Upper lobe of right lung (tissue), 1 donor: ENCODE measurements at places on chromosomes 13 and 19. TPM values are rescaled to one million over a fixed set of nuclear protein-coding genes. Genes with fewer than 3 reads are reported as not detected.

The PLPP2 gene
- total RNA-seq, result 5.7 TPM

The WDR87 gene
- not detected for total RNA-seq

The SPINT2 gene
- 231 TPM for total RNA-seq

The NLRP7 gene
- not detected for total RNA-seq

DNA sequence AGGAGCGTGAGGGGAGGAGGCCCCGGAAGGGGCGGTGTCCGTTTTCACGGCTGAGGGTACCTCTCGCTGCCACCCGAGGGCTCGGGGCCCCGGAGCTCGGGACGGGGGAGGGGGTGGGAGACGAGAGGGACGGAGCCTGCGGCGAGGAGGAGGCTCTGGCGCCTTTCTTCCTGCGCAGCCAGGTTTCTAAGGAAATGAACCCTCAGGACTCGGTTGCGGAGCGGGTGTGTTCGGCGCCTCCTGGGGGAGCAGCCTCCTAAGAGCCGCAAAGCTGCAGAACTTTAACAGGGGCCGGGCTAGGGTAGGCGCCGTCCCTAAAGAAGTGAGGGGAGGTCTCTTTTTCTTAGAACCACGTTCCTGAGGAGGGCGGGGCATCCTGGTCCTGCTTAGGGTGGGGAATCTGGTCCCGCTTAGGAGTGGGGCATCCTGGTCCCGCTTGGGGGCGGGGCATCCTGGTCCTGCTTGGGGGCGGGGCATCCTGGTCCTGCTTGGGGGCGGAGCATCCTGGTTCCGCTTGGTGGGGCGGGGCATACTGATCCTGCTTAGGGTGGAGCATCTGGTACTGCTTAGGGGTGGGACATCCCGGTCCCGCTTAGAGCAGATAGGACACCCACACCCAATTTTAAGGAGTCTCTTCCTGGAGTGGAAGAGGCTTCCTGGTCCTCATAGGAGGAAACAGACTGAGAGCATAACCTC, 6.2 kb downstream of the SYT5 start:
- no peak overlapping the region for H3K27ac ChIP-seq
- no peaks in the 10 kb centered on the region for H3K4me1 ChIP-seq
- H3K4me3 ChIP-seq, result peak overlapping the region; percentile 37
- H3K36me3 ChIP-seq, result no peaks in the 10 kb centered on the region
- H3K27me3 ChIP-seq, result peaks cover 95% of the 10 kb centered on the region

DNA sequence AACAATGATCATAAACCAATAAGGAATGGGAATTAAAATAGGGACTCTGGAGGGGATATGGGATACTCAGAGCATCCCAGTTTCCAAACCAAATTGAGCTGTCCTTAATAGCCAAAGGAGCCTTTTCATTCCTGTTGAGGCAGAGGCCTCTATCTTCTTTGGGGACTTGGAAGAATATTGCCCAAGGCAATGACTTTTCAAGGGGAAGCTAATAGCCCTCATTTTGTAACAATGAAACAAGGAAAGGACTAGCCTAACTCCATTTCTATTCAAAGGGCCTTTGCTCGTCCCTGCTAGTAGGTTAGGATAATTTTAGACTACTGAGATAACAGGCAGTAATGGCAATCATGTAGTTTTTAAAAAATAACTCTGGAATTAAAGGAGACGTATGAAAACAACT, 789.8 kb upstream of the SLITRK5 start:
- no peaks in the 10 kb centered on the region for H3K27me3 ChIP-seq
- DNase-seq, result no peak
- no peaks in the 10 kb centered on the region for H3K36me3 ChIP-seq
- H3K4me3 ChIP-seq, result no peak overlapping the region
- no peaks in the 10 kb centered on the region for H3K4me1 ChIP-seq
- no peak overlapping the region for H3K27ac ChIP-seq

DNA sequence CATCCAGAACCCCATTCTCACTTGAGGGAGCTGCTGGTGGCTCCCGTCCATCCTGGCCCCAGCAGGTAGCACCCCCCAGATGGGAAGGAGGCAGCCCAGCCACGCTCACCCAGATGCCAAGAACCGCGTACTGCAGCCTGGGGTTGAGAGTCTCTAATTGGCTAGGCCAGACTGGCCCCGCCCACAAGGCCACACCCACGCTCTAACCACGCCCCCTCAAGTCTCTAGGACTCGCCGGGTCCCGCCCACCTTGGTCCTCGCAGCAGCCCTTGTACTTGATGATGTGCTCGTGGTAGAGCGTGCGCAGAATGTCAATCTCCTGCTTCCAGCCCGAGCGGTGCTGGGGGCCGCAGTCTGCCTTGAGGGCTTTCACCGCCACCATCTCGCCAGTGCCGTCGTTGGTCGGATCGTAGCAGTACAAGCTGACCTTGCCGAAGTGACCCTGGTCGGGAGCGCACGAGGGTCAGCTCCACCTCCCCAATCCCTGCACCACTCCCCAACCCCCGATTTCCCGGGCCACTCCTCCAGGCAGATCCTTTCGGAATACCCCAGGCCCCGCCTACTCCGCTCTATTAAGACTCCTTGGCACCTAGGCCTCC, 14.5 kb upstream of the ICAM3 start:
- peaks cover 69% of the 10 kb centered on the region for H3K36me3 ChIP-seq
- no peaks in the 10 kb centered on the region for H3K4me1 ChIP-seq
- no peak overlapping the region for H3K27ac ChIP-seq
- H3K27me3 ChIP-seq, result no peaks in the 10 kb centered on the region
- DNase-seq, result no peak

DNA sequence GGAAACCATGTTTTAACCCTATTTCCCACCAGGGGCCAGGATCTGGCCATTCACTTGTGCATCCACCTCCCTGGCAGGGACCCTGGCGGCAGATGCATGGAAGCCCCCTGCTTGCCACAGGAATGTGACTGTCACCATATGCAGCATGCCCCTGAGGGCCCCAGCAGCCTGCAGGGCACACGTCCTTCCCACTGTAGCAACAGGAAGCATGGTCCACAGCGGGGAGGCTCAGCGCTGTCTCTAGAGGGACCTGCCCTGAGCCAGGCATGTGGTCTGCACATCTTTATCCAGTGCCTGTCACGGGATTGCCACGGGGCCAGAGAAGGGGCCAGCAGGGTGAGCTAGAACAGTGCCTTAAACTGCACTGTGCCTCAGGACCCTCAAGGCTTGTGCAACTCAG, 34.9 kb upstream of the MCF2L start:
- H3K27me3 ChIP-seq, result peaks cover 9% of the 10 kb centered on the region
- H3K4me3 ChIP-seq, result no peak overlapping the region
- no peak overlapping the region for H3K27ac ChIP-seq
- no peak for DNase-seq
- H3K36me3 ChIP-seq, result no peaks in the 10 kb centered on the region
- peaks cover 7% of the 10 kb centered on the region for H3K4me1 ChIP-seq

- no peak overlapping the region for H3K4me3 ChIP-seq
- no peak for DNase-seq
- H3K27me3 ChIP-seq, result peaks cover 16% of the 10 kb centered on the region
- H3K27ac ChIP-seq, result peak overlapping the region; percentile 65
- H3K36me3 ChIP-seq, result no peaks in the 10 kb centered on the region
These were observed 9.7 kb downstream of the PALM start for GRCh38 chr19:718251-718951.

GRCh38 chr19:10089801-10090375, 3.8 kb downstream of the SHFL start:
- H3K4me1 ChIP-seq, result no peaks in the 10 kb centered on the region
- H3K36me3 ChIP-seq, result peaks cover 19% of the 10 kb centered on the region
- no peaks in the 10 kb centered on the region for H3K27me3 ChIP-seq
- H3K4me3 ChIP-seq, result no peak overlapping the region

DNA sequence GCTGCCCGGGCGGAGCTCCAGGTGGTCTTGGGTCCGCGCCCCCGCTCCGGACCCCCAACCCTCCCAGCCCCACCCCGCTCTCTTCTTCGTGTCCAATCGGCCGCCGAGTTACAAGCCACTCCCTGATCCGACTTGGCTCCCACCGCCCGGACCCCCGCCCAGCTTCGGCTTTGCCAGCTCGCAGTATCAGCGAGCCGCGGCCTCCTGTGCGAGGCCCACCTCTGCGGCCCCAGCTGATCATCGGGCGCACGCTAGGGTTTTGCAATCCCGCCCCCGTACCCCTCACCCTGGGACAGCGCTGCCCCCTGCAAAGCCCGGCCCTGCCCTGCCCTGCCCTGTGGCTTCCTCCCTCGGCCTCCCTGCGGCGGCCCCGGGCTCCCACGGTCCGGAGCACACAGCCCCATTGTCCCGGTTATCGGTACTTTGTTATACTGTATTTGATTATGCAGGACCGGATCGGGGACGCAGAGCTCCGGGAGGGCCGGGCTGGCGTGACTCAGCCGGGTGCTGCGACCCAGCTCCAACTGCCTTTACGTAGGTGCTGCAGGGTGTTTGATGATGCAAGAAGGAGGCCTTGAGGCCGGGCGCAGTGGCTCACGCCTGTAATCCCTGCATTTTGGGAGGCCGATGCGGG, 598 bp upstream of the LPAR2 start:
- H3K27me3 ChIP-seq, result no peaks in the 10 kb centered on the region
- DNase-seq, result peak; percentile 82
- no peaks in the 10 kb centered on the region for H3K4me1 ChIP-seq
- H3K4me3 ChIP-seq, result peak overlapping the region; percentile 58

DNA sequence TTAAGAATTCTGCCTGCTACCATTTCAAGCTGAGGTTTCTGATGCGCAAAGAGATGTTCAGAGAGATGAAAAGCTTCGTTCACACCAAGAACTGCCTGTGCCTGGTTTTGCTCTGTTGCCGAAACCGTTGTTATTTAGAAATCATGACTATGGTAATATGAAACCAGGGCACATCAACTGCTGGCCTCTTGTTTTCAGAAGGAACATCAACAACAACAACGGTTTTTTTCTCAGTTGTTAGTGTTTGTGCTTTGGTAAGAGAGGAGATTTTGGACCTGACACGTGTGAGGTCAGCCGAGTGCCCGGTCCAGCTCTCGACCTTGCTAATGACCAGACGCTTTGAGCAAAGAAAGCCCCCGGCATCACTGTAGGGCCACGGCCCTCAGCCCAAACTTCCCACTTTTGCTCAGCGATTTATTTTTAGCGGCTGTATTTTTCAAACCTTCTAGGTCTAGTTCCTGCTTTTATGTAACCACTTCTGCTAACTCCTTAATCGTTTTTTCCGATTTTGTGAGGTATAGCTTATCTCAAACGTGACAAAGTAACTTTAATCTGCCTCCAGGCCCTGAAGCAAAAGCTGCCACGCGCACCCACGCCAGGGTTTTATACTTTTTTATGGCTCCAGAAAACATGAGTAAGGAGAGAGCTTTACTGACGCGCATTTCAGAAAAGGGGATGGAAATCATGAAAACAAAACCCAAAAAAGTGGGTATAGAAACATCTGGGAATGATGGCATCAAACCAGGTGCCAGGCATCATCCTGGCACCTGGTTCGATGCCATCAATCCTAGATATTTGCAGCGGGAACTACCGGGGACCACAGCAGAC, 42.0 kb downstream of the KLF2 start:
- H3K4me3 ChIP-seq, result no peak overlapping the region
- no peaks in the 10 kb centered on the region for H3K27me3 ChIP-seq
- H3K36me3 ChIP-seq, result no peaks in the 10 kb centered on the region
- H3K4me1 ChIP-seq, result peaks cover 28% of the 10 kb centered on the region

DNA sequence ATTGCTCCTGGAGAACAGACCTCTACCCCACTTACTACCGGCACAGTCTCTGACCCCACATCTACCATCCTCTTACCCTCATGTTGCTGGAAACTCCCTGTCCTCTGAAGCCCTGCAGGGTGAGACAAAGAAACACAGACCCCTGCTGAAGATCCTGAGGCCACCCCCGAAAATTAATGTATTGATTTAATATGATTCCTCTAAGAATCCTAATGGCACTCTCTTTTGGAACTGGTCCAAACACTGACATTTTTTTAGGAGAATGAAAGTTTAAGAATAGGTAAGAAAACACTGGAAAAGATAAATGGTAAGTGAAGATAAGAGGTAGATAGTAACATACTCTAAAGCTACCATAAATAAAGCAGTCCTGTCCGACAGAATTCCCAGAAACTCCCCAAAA, 5.3 kb downstream of the DMKN start:
- no peak overlapping the region for H3K4me3 ChIP-seq
- no peaks in the 10 kb centered on the region for H3K36me3 ChIP-seq
- DNase-seq, result no peak
- peaks cover 15% of the 10 kb centered on the region for H3K27me3 ChIP-seq

DNA sequence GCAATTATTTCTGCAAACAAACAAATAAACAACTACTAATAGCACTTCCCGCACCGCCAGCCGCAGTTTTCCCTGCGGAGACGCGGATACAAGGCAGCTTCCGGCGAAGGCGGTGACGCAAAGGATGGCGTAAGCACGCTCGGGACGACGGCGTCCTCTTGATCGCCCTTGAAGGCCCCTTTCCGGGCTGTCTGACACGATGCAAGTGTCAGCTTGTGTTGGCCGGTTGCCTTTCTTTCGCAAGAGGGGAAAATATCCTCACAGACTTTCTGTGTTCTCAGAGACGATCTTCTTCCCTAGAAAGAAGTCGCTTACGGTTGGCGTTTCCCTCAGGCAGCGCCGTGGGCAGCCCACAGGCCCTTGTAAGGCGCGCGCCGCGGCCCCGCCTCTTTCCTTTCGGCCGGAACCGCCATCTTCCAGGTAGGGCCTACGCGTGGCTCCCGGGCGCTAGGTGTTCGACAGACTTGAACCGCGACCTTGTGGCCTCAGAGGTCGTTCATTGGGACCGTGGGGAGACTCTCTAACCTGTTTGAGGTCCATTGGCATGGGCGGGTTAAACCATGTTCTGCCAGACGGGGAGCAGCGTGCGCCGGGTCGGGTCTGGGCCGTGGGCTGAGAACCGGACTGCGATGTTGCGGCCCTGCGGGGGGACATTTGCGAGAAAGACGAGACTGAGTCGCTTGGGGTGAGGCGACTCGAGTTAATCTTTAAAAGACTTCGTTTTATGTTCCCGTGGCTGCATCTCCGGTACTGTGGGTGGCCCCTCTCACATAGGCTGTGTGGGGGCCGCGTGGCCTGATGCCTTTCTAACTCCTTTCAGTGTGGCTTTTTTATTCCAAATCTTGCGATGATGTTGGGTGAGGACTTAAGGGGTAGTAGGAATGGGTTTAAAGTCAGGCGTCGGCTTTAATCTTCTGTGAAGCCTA, at the start of gene RPL21:
Gene RPL21, plus strand, starts transcription at position 393 of the 926 bp plus-strand sequence. CDS start 2,219 bp downstream, outside the sequence.
- DNase-seq, result peak; percentile 98
- peaks cover 29% of the 10 kb centered on the region for H3K4me1 ChIP-seq
- H3K36me3 ChIP-seq, result peaks cover 30% of the 10 kb centered on the region
- peak within 1 kb of the TSS; percentile 94 for H3K4me3 ChIP-seq
- H3K27me3 ChIP-seq, result no peaks in the 10 kb centered on the region
